Fibroblast of pulmonary artery (primary cell): ENCODE measurements at places on chromosomes 12 and 14.
A peak's percentile ranks its signal among the peaks of the same experiment; 100 is the strongest.

DNA sequence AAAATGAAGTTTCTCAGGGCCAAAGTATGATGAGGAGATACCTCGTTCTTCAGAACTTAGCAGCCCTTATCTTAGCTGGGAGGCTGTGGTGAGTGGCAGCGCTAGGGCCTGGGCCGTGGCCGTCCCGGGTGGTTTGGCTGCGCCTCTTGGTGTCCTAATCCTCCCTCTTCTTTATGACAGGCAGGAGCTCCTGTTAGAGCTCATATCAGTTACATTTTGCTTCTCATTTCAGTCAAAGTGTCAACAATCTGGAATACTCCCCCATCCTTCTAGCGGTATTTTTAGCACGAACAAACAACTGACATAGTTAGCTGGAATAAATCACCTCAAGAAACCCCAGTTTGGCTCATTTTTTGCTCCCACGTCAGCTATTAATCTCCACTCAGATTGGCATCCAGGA lies 188.8 kb downstream of the TTC7B start:
- no peak for DNase-seq

- no peak for DNase-seq
Observed at GRCh38 chr14:66140213-66140918, 345.8 kb upstream of the CCDC196 start.

GRCh38 chr12:87227162-87227561 lies 802.0 kb downstream of the C12orf50 start:
- DNase-seq: peak; percentile 36

GRCh38 chr14:75562089-75562488 lies 16.3 kb upstream of the FLVCR2 start:
- no peak for DNase-seq

- peak; percentile 53 for DNase-seq
Observed at GRCh38 chr12:77940567-77940966, 109.9 kb downstream of the NAV3 start.

DNA sequence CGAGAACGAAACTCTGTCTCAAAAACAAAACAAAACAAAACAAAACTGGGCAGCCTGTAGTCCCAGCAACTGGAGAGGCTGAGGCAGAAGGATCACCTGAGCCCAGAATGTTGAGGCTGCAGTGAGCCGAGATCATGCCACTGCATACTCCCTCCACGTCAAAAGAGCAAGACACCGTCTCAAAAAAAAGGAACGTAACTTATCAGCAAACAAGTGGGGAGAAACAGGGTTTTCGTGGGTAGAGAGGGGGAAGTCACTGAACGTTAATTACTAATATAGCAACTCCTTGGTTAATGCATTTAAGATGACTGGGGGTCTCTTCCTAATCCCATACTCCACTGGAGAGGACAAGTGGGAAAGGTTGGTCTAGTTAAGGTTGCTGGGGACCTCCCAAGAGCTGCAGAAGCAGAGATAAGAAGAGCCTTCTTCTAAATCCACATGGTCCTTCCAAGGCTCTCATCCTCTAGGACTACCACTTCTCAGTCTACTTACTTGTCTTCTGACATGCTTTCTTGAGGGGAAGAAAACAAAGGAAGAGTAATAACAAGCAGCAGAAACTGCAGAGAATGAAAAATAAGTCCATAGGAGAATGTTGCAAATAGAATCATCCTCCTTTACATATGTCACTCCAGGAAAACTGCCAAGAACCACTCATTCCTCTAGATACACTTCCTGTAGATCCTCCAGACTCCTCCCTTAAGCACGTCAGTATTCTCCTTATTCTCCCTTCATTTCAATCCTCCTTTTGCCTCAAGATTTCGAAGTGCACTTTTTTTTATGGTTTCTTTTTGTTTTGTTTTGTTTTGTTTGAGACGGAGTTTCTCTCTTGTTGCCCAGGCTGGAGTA lies 5.8 kb downstream of the NUMB start:
- peak; percentile 97 for DNase-seq

DNA sequence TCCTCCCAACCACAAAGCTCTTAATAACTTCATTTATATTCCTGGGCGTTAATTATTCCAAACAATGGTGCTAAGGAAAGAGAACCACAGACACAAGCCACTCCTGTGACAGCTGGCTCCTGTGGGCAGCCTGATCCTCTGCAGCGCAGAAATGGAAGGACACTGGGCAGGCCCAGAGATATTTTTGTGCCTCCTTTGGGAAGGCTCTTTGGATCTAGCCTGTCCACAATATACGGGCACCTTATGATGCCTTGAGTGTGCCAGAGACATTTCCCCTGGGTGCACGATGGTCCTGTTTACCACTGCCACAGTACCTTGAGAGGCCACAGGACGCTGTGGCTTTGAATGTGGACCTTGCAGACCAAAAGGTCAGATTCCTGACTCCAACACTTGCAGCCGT lies 2.1 kb downstream of the ASB2 start:
- DNase-seq: no peak

- no peak for DNase-seq
Observed at GRCh38 chr14:48914921-48915320, 671.3 kb downstream of the RPS29 start.

GRCh38 chr12:65501093-65501621 lies 222.7 kb downstream of the MSRB3 start:
- DNase-seq: peak; percentile 28

GRCh38 chr12:78176643-78177042 lies 345.9 kb downstream of the NAV3 start:
- no peak for DNase-seq

GRCh38 chr14:75837151-75837787 lies 144.5 kb downstream of the TGFB3 start:
- DNase-seq: no peak

DNA sequence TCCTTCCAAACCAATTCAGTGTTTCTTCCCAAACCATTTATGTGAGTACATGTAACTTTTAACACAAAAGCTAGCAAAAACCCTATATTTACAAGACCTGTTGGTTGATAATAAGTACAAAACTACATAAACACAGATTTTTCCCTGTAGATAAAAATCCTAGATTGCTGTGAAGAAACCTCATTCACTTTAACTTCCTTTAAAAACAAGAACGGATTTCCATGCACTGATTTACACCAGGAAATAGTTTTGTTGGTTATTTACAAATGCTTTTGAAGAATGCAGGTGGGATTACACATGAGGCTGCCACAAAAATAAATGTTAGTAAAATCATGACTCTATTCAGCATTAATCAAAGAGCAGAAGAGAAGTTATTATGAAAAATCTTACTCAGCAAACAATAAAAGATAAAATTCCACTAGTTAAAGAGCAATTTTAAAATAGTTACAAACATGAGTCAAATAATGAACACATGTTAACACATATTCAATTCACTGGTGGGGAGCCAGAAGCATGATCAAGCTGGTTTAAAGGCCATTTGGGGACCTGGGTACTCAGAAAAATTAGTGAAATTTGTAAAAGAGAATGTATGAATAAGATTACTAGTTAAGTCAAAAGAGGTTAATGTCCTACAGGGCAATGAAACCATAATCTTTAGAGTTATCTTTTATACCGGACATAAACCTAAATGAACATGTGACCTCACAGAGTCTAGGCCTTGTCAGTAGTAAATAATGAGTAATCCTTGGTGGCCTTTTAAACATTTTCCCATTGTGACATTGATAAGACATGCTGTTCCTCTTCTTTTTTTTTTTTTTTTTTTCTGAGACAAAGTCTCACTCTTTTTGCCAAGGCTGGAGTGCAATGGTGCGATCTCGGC lies 79.9 kb downstream of the PHLDA1 start:
- DNase-seq: no peak
